NCI-H1417 treated with DMSO at 0.1 percent for 48 hours (cell line): ENCODE measurements at places on chromosomes 11 and 22.

GRCh38 chr11:19380375-19380774 lies 139.6 kb upstream of the E2F8 start:
- DNase-seq: no peak

- no peak for DNase-seq
Measured at GRCh38 chr22:20208713-20209310, 58.0 kb upstream of the CCDC188 start.

DNA sequence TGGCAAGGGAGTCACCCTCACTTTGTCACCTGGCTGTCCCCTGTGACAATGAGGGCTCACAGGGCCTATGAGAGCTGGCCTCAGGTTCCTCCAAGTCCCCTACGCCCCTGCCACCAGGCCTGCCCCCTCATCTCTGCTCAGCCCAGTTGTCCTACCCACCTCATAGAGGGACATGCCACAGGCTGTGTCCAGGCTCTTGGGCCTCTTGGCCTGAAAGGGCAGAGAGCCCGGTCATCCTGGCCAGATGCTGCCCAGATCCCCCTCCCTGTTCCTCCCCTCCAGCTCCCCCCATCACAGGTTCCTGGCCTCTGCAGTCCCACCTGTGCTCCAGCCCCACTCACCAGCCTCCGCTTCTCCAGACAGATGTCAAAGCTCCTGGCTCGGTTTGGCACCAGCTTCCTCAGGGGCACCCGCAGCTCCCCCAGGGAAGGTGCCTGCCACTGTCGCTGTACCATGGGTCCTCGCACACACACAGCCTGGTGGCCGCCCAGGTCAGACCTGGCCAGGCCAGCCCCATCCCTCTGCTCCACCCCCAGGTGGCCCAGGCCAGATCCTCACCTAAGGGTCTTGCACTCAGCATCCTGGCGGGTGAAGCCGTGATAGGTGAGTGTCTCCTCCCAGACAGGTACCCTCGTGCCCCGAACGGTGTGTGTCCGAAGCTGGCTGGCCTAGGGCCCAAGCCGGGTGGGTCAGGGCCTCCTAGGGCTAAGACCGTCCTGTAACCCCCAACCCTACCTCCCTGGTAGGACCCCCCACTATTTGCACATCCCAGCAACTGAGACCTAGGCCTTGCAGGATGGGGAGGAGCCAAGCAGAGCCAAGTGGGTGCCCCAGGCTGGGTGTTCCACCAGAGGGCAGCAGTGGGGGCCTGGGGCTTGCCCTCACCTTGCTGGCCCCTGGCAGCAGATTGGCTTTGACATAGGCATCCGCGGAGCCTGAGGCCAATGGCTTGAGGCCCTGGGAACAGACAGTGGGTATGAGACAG lies 8.3 kb downstream of the NDUFV1 start:
- no peak for DNase-seq

- no peak for DNase-seq
Measured at GRCh38 chr11:2781408-2782274, 81.8 kb upstream of the KCNQ1OT1 start.

- no peak for DNase-seq
Measured at GRCh38 chr22:25775531-25775930, 33.5 kb downstream of the MYO18B start.

DNA sequence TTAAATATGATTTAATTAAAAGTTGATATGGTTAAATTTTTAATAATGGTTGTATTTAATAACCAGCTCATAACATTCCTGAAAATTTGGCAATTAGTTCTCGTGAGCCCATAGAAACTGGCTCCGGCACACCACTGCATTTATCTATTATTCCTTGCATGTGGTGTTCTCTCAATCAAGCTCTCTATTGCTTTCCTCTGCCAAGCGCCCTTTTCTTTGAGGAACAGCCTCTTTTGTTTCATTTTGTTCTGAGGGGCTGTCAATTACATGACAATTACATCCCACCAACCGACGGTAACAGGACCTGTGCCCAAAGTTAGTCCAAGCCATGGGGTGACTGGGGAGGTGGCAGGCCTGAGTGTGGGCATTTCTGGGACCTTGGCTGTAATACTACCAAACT lies 8.1 kb downstream of the C11orf91 start:
- no peak for DNase-seq

DNA sequence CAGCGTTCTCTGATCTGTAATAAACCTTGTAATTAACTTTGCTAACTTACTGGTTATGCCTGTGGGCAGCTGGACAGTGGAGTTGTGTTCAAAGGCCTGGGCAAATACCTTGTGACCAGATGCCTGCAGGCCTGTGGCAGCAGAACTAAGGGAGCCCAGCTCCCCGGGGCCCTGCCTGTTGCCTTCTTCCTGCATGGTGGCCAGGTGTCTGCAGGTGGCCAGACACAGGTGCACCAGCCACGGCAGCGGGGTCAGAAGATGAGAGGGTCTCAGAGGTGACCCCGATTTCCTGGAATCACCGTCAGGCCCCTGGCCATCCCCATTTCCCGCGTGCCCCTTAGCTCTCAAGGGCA lies 127.2 kb downstream of the OSBP2 start:
- DNase-seq: no peak

DNA sequence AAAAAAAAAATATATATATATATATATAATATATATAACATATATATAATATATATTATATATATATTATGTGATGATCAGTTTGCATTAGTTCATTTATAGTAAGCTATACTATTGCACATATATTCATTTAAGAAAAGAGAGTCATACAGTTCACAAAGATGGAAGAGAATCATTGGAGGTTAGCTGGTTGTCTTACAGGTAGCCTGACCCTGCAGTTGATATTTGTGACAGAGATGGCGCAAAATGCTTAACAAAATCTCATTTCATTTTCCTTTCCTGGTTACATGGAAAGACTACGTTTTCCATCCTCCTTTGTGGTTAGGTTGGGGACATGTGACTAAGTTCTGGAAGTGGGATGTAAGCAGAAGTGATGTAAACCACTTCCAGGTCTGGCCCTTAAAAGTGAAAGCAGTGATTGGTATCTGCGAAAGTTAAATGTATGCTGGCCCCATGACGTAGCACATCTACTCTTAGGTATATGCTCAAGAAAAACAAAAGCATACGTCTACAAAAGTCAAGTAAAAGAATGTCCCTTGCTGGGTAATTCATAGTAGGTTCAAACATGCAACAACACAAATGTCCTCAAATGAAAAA lies 7.2 kb upstream of the TMEM135 start:
- no peak for DNase-seq

GRCh38 chr11:64778223-64778472 lies 194 bp downstream of the SF1 start:
- no peak for DNase-seq

DNA sequence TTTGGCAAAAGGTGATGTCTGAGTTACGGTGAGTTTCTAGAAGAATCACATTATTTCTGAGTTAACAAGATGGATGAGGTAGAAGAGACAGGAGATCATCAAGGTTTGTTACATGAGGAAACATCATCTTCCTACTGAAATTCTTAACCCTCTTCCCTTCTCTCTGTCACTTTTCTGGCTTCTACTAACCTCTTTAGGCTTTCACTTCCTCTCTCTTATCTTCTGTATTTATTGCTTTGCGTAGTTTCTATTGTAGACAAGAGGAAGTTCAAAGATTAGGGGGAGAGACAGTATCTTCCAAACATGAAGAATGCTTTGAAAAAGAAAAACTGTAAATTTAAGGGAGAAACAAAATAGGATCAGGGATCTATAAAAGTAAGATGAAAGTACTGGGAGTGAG lies 75.4 kb downstream of the TRPC6 start:
- DNase-seq: no peak

DNA sequence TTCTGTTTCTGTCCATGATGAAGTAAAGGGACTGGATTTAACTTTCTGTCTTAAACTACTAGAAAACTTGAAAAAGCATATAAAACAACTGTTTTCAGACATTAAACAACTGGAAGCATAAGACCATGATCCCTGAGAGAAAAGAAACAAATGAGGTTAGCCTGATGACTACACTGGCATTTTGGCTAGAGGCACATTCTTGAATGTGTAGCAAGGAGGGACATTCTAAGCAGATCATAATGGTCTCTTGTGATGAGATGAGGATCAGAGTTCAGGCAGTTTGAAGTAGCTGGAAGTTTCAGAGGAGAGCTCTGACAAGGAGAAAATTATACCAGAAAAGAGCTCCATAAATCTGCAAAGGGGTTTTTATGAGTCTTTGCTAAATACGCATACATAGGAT lies 75.4 kb downstream of the AASDHPPT start:
- no peak for DNase-seq

DNA sequence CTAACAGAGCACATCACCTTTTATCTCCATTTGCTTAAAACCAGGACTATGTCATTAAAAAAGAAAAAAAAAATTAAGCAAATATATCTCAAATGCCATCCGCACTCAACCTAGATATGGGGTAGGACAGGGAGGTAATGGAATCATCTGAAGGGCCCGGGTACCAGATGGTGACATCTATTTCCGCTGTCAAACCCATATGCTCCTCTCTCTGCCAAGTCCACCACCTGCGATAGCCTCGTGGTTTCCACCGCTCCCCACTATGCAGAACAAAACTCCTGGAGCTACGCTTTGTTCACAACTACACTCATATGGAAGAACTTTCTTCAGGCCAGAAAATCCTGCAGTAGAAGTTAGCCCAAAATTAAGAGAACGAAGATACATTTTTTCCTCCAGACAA lies 31.4 kb downstream of the FEZ1 start:
- DNase-seq: no peak

GRCh38 chr22:47151490-47151889 lies 389.0 kb downstream of the TBC1D22A start:
- DNase-seq: no peak

GRCh38 chr22:48627966-48628365 lies 1199.7 kb downstream of the BRD1 start:
- DNase-seq: no peak

- DNase-seq: no peak
Measured at GRCh38 chr11:9568161-9568853, 5.2 kb upstream of the WEE1 start.

GRCh38 chr11:129992161-129992944 lies 10.3 kb downstream of the PRDM10 start:
- DNase-seq: peak; percentile 18

DNA sequence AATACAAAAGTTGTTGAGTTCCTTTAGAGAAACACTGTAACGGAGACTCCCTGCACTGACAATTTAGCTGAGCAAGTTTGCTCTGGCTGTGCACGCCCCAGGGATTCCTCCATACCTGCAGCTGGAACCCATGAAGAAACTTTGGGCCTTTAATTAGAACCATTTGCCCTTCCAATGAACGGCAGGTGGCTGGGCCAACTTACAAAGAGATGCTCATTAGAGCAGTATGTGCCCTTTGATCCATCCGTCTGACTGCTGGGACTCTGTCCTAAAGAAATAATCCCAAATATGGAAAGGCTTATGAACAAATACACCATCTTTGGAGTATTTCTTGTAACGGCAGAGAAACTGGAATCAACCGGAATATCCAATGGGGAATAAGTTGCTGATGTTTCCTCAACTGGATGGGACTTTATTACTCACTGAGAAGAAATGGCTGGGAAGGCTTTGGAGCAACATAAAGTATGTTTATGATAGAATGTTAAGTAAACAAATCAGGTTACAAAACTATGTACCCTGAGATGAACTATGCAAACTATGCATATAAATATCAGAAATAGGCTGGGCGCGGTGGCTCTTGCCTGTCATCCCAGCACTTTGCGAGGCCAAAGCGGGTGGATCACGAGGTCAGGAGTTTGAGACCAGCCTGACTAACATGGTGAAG lies 24.4 kb upstream of the FBLN1 start:
- DNase-seq: no peak

DNA sequence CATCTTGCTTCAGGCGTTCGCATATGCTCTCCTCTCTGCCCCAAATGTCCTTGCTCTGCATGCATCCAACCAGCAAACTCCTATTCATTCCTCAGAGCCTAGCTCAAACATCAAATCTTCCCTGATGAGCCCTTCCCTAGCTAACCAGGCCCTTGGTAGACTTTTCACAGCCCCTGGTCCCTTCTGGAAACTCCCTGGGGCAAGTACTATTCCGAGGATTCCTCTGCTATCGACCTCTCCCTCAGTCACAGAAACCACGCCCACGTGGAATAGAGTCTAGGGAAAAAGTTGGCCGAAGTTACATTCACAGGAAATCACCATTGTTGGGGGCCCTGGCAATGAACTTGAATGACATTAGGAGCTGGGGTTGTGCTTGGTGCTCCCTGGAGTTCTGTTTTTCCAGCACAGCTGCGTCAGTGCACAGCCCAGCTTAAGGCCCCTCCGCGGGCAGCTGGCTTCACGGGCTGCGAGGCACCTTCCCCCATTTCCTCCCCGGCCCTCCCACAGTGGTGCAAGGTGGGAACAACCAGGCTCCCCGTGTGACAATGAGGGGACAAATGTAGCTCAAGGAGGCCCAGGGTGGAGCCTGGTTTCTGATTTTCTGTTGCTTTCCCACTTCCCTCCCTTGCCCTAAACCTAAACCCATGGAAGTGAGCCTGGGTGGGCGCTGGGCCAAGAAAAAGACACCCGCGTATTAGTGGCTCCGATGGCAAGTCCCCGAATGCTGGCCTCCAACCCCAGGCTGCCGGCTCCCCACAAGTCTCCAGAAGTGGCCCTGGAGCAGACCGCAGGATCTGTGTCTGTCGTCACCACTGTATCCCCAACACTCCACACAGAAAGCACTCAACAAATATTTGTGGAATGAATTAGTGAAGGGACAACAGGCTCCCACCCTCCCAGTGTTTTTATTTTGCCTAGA lies 4.3 kb upstream of the ATP5MGL start:
- DNase-seq: no peak

DNA sequence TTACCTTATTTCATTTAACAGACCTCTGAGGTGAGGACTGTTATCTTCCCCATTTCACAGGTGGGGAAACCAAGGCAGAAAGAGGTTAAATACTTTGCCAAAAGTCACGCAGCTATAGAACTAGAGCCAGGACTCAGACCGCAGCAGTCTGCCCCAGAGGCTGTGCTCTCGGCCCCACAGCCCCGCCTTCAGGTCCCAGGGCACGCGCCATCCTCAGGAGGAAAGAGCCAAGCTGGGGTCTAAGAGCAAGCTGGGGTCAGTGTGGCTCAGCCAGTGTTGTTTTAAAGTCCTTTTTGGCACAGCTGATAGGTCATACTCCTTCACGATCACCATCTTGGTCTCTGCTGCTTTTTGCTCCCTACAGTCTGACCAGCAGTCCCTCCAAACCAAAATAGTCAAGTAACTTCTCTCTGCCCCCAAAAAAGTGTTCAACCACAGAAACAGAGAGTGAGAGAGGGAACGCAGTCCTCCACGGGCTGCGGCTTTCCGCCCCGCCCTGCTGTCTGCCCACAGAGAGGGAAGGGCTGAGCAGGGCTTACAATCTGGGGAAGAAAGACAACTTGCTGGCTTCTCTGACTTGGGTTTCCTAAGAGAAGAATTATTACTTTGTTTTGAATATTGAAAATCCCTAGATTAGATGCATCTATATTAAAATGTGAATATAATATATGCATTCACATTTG lies 137.2 kb upstream of the OPCML start:
- DNase-seq: no peak

GRCh38 chr11:47589977-47590861 lies 3.7 kb downstream of the FAM180B start:
- DNase-seq: no peak

GRCh38 chr11:12724301-12725054 lies 50.3 kb downstream of the TEAD1 start:
- peak; percentile 83 for DNase-seq
